ENCODE measurements at places on chromosomes 2 and 18.

DNA sequence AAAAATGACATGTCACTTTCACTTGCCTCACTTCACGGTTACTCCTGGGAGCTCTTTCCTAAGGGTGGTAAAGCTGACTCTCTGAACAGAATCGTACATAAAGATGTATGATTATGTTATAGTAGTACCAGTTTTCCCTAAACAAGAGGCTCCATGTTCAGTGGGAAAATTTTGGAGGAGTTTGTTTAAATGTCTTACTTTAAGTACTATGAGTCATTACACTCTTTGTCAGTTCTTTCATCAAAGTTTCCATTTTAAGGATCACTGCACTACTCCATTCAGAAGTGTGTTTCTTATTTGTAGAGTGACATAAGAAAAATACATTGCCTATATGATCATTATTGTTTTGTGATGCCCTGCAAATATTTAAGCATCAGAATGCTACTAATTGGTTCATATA is 121.1 kb upstream of the FIGN start:
- DNase-seq = no peak

DNA sequence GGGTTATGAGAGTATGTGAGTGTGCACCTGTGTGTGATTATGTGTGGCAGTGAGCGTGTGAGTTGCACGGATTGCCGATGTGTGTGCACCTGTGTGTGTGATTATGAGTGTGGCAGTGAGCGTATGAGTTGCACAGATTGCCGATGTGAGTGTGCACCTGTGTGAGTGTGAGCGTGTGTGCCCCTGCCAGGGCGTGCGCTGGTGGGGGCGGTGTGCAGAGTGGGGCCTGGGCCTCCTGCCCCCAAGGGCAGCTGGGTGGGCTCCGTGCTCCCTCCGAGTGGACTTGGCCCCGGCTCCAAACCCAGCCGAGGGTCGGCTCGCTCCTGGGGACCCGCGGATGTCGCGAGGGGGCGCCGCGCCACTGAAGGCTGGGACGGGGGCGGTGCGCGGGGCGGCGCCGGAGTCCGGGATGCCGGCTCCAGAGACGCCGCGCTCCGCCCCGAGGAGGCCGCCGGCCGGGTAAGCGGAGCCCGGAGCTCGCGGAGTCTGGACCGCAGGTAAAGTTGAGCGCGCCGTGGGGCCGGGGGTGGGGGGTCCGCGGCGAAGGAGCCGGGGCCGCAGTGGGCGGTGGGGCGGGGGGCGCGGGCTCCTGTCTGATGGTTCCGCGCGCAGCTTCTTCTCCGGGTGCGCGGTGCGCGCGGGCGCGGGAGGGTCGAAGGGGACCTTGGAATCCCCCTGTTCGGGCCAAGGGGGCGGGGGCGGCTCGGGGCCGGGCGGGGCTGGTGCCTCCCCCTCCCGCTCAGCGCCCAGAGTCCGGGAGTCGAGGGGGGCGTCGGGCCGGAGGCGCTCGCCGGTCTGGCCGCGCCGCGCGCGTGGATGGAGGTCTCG is at the start of gene KCNG2:
Gene KCNG2 (plus strand): TSS at position 421 of the 828 bp plus-strand sequence. CDS start 65,730 bp downstream, outside the sequence.
- no peak for DNase-seq

DNA sequence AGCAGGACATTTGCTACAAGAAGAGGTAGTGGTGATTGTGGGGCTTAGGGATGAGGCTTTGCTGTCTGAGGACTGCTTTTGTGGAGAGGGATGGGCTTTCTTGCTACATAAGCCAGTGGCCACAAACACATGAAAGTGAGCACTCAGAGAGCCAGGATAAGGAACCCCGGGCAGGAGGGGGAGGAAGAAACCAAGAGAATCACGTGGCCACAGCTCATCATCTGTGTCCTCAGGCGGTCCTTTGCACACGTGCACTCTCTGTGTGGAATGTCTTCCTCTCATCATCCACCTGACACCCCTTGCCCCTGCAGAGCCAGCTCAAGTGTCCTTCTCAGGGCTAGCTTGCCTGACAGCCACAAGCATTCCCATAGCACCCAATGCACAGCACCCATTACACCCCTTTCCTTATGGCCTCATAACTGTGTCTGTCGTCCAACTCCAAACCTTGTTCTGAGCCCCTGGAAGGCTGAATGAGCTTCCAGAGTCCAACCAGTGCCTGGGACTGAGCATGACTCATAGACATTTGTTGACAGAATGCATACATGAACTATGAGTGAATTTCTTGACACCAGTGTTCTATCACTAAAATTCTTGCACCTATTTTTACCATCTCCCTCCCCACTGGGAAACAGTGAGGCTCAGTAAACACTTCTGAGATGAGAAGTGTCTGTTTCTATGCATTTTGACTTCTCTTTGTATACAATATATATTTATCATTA is 398.3 kb downstream of the ALK start:
- no peak for DNase-seq

- DNase-seq = no peak
These were observed 57.4 kb upstream of the COL3A1 start for GRCh38 chr2:188916736-188917135.

GRCh38 chr2:26769089-26769761 is 5.1 kb downstream of the SLC35F6 start:
- no peak for DNase-seq

GRCh38 chr18:75857558-75857957 is 430.1 kb upstream of the SMIM21 start:
- no peak for DNase-seq

GRCh38 chr2:6917071-6917760 is at the start of gene RNF144A:
RNF144A (plus strand) TSS chr2:6917412; CDS start chr2:6996927, 79,515 bp downstream.
- no peak for DNase-seq

DNA sequence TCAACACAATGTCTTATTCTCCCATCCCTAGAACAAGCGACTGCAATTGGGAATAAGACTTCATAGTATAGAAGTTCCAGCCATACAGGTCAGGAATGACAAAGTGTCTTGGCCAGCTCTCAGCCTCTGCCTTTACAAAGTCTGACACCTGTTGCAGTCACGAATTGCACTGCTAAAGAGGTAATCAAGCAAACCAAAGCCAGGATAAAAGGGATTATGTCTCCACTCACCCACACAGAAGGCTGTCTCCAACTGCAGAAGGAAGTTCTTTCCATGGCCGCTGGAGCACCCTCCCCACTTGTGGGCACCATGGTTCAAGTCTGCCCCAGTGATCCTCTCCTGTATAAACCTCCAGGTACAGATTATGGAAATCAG is 114.8 kb upstream of the PKDCC start:
- DNase-seq = no peak

GRCh38 chr2:177772529-177772928 is 300.0 kb downstream of the PDE11A start:
- DNase-seq = no peak

- no peak for DNase-seq
These were observed 82.5 kb downstream of the EDAR start for GRCh38 chr2:108906403-108907077.

- DNase-seq = no peak
These were observed 39.5 kb upstream of the TFPI start for GRCh38 chr2:187593697-187594096.

DNA sequence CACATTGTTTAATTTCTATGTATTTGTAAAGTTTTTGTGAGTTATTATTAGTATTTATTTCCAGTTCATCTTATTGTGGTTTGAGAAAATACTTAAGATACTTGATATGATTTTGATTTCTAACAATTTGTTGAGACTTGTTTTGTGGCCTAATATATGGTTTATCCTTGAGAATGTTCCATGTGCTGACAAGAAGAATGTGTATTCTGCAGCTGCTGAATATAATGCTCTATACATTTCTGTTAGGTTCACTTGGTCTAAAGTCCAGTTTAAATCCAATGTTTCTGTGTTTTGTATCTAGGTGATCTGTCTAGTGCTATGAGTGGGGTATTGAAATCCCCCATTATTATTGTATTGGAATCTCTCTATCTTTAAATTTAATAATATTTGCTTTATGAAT is 201.3 kb downstream of the FSIP2 start:
- no peak for DNase-seq

DNA sequence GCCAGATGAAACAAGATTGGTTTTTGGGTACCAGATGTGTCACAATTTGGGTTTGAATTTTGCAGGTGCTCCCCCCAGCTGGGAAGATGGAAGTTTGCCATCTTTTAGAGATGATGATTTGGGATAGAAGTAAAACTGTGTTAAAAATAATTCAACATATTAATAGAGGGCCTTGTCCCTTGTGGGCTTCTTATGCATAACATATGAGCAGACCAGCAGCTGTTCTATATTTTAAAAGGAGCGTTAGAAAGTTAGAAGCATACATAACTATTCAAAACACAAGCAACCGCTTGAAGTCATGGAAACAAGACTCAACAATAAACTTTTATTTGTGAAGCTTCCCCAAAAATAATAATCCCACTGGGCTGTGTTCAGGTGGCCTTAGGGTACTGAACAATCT is 62.8 kb downstream of the EFEMP1 start:
- DNase-seq = no peak

DNA sequence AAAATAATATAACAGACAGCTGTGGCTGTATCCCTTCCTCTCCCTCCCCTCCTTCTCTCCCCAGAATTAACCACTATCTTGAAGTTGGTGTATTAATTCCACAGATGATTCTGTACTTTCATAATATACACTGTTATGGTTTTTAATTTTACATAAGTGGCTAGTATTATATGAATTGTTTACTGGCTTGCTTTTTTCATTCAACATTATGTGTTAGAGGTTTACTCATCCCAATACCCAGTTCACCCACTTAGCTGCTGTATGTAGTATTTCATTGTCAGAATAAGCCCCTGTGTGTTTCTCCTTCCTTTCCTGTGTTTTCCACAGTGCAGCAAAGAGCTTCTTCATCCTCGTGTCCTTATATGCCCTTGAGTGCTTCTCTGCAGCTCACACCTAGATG is 75.6 kb upstream of the B3GNT7 start:
- DNase-seq = no peak

DNA sequence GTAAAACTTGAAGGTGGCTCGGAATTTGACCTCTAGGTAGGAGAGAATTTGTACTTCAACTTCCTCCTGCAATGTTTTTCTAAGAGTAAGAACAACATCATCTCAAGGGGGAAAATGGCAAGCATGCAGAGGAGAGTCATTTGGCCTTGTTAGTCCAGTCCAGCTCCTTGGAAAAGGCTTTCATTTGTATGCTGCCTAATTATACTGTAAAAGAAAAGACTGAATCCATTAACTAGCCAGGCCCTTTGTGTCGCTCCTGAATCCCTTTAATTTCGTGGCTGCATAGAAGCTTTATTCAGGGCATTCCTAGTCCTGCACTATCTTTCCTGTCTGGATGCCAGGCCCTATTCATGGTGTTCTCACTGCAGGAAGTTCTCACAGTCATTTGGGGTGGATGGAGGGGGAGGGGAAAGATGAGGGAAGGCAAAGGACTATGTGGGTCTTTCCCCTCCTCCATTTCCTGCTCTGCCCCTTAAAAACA is 36.0 kb downstream of the PHLPP1 start:
- peak; percentile 90 for DNase-seq

DNA sequence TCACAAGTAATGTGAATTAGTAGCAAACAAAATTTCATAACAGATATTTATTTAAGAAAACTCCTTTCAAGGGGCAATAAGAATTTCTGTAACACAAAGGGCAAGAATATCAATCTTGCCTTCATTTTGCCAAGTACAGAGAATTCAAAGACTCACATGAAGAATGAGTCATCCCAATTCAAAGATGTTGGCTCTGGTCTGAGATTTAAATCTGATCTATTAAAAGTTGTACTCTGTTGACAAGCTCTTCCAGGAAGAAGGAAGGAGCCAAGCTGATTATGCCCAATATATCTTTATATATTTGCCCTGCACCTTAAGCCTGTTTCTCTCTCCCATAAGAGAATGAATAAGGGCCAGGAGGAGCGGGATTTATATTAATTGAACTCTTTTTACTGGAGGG is 55.9 kb upstream of the RPE start:
- no peak for DNase-seq

- DNase-seq = no peak
These were observed 47.0 kb upstream of the TGIF1 start for GRCh38 chr18:3402982-3403451.

- no peak for DNase-seq
These were observed 111.7 kb upstream of the KLHL14 start for GRCh38 chr18:32884543-32884942.

- no peak for DNase-seq
These were observed 88.7 kb downstream of the HDAC4 start for GRCh38 chr2:239312081-239312511.

DNA sequence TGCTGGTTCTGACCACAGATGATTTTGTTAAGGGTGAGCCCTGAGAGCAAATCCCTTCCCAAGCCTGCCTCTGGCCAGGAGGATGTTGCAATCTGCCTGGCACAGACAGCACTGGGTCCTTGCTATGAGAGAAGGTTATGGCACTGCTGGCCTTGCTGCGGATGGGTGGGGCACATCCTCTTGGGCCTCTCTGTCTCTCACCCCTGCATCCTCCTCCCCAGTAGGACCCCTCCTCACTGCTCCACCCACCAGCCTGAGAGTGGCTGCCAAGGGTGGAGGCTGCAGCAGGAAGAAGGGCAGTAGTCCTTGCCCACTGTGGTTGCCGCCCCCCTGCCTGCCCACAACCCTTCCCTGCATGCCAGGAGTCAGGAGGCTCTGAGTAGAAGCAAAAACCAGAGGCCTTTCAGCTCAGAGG is 180.9 kb downstream of the ZBTB7C start:
- DNase-seq = no peak

GRCh38 chr2:152051436-152051835 is 47.4 kb downstream of the CACNB4 start:
- no peak for DNase-seq

GRCh38 chr2:174791020-174791419 is 26.7 kb upstream of the CHRNA1 start:
- DNase-seq = no peak

- no peak for DNase-seq
These were observed 459.4 kb upstream of the MC4R start for GRCh38 chr18:60831971-60832370.

DNA sequence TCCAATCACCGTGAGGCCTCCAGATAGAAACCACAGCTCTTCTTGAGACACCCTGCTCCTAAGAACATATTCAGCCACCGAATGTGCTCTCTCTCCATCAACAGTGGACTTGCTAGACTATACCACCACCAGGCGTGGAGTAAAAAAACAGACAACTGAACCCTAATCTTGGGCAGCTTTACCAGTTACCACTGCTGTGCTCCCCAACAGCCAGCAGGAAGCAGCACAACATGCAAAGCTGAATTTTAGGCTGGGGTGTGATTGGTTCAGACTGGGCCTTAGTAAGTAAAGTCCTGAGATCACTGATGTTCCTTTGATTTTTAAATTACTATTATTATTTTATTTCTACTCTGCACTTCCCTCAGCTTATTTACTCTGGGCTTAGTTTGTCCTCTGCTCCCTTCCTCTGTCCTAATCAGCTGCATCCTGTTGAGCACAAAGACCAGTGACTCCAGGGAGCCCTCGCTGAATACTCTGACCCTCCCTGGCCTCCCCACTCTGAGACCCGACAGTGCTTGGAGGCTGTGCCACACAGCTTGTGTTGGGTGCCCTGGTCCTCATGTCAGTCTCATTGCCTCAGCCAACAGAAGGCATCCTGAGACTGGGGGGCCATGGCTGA is 21.9 kb downstream of the MRPL35 start:
- no peak for DNase-seq

GRCh38 chr18:6370410-6370809 is 44.3 kb downstream of the L3MBTL4 start:
- no peak for DNase-seq

Data from iPS DF 19.7 (cell line).